MG63 (cell line): ENCODE measurements at places on chromosomes 7 and 10. TPM values are rescaled to one million over a fixed set of nuclear protein-coding genes. Genes with fewer than 3 reads are reported as not detected.

Gene BTBD16
- not detected in 2 replicates for total RNA-seq

Gene VWA2
- not detected in 2 replicates for total RNA-seq

Gene FRAT1
- 3.8 and 5.9 TPM in 2 replicates for total RNA-seq

Gene STAG3
- total RNA-seq = 0.13 TPM in 1 of 2 replicates, not detected in the other

Gene MDFIC
- 28.6 and 29.7 TPM in 2 replicates for total RNA-seq

Gene SUN3
- not detected in 2 replicates for total RNA-seq

Gene GLI3
- total RNA-seq = 0.10 and 0.59 TPM in 2 replicates

Gene FGL2
- total RNA-seq = not detected in 2 replicates

Gene NEBL
- total RNA-seq = 0.03 and 0.07 TPM in 2 replicates

Gene KLF14
- total RNA-seq = not detected in 2 replicates

Gene KCP
- total RNA-seq = not detected in 2 replicates

Gene MINDY4
- 1.7 TPM in 1 of 2 replicates, not detected in the other for total RNA-seq

Gene CPEB3
- 0.53 and 0.84 TPM in 2 replicates for total RNA-seq

Gene MRPS33
- 15.6 and 49.7 TPM in 2 replicates for total RNA-seq

Gene ATG9B
- total RNA-seq = not detected in 2 replicates

Gene CHST15
- total RNA-seq = 6.1 and 9.8 TPM in 2 replicates

Gene SPDYE16
- total RNA-seq = not detected in 2 replicates
